ENCODE measurements at places on chromosomes 7 and 10.

DNA sequence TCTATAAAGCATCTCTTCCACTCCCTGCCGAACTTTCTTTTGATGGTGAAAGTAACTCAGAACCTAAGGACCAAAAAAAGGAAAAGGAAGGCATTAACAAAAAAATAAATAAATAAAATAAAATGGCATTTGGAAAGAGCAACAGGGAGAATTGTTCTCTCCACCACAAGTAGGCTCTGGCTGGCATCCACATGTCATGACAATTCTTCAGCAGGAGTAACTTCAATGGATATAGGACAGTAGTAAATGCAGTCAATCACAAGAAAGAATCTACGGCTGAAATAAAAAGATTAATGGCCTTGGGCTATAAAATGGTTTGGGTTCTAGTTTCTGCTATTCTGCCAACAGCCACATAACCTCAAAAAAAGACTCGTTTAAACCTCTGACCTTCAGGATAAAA, 23.9 kb downstream of the NCAPG2 start:
- DNase-seq, result no peak

DNA sequence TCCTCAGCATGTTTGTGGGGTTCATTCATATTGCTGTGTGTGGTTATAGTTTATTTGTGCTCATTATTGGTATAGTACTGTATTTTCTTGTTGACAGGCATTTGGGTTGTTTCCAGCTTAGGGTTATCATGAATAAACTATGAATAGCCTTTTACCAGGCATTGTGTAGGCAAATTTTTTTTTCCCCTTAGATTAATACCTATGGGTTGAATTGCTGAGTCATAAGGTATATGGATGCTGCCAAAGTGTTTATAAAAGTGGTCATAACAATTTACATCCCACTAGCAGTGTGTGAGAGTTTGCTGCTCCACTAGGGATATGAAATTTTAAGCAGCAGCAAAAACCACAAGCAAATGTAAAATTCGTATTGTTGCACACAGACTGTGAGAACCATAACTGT, 175.0 kb downstream of the PLPP4 start:
- DNase-seq, result no peak

DNA sequence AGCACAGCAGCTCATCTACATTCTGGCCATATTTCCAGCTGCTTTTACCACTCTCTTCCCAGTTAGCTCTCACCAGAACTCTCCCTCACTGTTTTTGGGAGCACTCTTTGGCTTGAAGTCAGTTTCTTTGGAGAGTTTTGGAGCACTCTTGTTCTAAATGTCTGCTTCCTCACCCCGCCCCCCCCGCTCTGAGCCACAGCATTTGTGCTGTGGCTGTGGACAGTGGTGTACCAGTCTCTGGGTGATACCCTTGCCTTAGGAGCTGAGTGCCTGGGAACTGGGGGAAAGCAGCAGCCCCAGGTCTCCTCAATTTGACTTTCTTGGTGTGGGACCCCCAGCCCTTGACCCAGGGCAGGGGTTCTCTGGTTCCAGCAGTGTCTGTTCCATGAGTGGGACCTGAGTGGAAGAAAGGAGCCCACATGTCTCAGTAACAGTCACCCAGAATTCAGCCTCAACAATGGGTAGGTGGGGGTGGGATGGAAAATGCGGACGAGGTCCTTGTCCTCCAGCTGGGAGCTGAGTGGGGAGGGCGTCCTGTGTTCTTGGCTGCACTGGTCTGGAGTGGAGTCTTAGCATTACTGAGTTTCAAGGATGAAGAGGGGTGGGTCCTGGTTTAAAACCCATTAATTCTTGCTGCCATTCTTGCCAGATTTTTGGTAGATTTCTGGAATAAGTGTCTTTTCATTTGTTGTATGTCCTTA, 18.0 kb downstream of the RBM33 start:
- no peak for DNase-seq

GRCh38 chr7:145520284-145520683, 596.3 kb upstream of the CNTNAP2 start:
- no peak for DNase-seq

DNA sequence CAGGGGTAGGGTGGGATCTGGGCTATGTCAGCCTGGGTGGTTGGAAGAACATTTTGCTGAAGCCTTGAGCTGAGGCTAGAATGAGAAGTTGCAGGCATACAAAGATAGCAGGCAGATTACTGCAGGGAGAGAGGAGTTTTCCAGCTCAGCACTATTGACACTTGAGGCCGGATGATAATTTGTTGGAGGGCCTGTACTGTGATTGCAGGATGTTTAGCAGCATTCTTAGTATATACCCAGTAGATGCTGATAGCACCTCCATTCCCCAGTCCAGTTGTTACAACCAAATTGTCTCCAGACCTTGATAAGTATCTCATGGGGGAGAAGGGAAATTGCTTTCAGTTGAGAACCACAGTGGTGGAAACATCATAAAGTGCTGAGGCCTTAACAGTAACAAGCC, 158.6 kb upstream of the CHRM2 start:
- DNase-seq, result no peak

DNA sequence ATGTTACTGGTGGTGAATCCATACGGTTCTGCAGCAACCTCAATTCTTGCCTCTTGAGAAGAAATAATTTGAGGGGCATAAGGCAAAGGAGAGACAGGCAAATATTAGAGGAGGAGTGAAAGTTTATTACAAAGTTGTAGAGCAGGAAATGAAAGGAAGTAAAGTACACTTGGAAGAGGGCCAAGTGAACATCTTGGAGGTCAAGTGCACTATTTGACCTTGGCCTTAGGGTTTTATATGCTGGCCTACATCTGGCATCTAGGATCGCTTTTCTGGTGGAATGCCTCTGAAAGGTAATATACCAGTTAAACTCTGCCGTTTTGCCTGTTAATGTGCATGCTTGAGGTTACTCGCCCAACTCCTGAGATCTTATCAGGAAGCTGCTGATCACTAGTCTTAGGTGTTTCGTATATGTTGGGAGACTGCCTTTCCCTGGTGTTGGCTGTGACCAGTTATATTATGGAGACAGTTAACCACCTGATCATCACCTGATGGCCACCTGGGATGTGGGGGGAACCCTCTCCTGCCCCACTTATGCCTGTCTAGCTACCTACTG, 66.1 kb upstream of the CYP2C18 start:
- DNase-seq, result no peak

DNA sequence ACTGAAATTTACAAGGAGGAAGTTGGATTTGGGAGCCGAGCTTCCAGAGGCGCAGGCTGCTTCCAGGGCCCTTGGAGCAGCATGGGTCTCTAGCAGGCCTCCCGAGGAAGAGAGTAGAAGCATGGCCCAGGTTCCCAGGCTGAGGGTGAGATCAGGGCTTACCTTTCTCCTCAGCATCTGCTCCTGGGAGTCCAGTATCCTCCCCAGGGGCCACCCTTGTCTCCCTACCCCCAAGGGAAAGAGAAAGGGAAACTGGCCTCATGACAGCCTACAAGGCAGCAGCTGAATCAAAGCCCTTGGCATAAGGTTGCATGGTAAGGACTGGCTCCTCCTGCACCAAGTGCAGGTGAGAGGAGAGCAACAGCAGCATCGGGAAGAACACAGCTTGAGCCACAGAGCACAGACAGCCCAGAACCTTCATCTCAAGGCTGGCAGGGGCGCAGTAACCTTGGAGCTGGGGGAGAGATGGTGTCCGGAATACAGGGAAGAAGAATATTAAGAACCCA, 114.5 kb downstream of the MARCHF5 start:
- no peak for DNase-seq

DNA sequence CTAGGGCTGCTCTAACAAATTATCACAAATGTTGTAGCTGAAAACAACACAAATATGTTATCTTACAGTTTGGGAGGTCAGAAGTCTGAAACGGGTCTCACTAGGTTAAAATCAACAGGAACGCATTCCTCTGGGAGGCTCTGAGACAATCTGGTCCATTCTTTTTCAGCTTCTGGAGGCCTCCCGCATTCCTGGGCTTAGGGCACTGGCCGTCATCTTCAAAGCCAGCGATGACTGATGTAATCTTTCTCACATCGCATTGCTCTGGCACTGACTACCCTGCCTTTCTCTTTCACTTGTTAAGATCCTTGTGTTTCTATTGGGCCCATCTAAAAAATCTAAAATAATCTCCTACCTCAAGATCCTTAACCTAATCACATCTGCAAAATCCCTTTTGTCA, 1071.5 kb upstream of the C7orf33 start:
- no peak for DNase-seq

GRCh38 chr10:43225004-43225786, 41.7 kb downstream of the RASGEF1A start:
- DNase-seq, result no peak

- DNase-seq, result no peak
Observed at GRCh38 chr10:116873134-116873533, 23.8 kb downstream of the ENO4 start.

- no peak for DNase-seq
Observed at GRCh38 chr10:132536241-132536876, 1.2 kb upstream of the INPP5A start.

DNA sequence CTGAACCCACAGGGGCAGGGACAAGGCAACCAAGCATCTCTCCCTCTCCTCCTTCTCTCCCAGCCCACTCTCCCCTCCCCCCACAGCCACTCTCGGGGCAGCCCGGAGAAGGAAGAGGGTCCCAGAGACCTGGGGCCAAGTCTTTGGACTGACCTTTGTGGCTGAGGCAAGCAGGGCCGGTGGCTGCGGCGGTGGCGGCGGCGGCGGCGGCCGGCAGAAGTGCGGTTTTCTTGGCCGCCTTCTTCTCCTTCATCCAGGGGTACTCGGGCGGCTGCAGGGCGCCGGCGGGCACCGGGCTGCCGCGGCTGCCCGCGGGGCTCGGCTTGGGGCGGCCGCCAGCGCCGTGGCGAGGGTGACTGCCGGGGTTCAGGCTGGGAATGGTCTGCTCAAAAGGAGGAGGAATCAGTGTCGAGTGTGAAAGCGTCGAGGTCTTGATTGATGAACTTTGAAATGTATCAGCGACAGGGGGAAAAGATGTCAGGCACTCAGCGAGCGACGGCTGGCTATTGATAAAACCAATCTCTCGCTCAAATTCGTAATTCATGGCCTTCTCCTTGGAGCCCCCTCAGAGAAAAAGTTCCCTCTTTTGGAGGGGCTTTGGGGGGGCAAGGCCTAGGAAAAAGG, 414 bp downstream of the HOXA2 start:
- no peak for DNase-seq

- DNase-seq, result no peak
Observed at GRCh38 chr7:110502888-110503465, 588.0 kb upstream of the LRRN3 start.

DNA sequence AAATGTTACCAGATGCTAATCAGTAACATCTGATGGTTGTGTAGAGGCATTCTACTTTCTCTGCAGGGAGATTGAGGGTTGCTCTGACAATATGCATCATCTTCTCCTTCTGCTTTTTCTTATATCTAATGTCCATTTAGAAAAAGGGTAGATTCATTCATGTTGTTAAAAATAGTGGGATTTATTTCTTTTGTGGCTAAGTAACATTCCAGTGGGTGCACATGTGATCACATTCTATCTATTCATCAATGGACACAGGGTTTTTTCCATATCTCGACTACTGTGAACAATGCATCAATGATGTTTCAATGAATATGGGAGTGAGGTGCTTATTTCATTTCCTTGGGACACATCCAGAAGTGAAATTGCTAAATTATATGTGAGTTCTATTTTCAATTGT, 103.9 kb downstream of the CRPPA start:
- DNase-seq, result no peak
